GM18507 (cell line): ENCODE measurements at places on chromosomes 2 and 18.

- DNase-seq, result no peak
Observed at GRCh38 chr2:115299199-115299598, 856.8 kb downstream of the DPP10 start.

- no peak for DNase-seq
Observed at GRCh38 chr2:120016800-120017199, 3.9 kb downstream of the EPB41L5 start.

GRCh38 chr2:162295009-162295408 is 23.5 kb downstream of the IFIH1 start:
- no peak for DNase-seq

DNA sequence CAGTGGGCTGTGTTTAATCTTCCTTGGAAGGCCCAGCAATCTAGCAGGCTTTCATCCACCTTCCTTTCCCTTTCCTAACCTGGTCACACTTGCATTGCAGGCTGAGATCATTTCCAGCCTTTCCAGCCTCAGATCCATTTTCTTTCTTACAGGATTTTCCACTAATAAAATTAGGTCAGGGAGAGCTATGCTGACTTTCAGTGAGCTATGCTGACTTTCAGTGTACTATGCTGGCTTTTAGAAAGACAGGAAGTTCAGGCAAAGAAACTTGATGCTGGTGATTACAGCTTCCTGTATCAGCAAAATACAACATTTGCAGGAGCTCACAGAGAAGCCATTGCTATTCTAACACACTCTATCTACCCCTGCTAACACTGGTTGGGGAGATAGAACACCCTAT is 735.0 kb downstream of the CCDC85A start:
- no peak for DNase-seq

DNA sequence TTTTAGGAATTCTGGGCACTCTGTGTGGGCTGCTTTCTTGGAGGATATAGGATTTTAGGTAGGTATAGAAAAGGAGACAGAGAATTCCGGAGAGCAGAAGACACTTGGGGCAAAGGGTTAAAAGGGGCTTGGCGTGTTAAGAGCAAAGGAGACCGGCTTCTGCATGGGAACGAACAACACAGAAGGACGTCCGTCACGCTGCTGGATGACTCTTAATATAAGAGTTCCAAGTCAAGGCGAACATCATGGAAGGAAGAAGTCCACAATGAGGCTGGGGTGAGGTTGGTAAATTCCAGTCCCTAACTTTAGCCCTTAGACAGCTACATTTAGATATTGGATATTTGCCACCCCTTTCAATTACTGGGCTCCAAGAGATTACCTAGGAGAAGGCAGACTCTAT is 15.9 kb upstream of the SLC20A1 start:
- DNase-seq, result no peak

DNA sequence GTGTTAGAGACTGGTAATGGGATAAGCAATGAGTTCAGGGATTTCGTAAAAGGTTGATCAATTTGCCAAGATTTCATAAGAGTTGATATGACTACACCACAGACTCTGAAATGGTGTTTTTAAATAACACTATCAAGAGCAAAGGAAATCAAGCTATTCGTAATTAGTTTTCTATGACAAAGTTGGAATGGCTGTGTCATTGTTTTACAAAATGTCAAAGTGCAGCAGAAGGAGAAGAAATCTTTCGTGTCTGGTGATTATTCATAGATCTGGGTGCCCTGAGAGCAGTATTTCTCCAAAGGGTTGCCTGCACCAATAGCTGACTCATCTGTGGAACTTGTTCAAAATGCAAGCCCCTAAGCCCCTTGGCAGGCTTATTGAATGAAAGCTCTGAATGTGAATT is 70.1 kb downstream of the NABP1 start:
- no peak for DNase-seq

DNA sequence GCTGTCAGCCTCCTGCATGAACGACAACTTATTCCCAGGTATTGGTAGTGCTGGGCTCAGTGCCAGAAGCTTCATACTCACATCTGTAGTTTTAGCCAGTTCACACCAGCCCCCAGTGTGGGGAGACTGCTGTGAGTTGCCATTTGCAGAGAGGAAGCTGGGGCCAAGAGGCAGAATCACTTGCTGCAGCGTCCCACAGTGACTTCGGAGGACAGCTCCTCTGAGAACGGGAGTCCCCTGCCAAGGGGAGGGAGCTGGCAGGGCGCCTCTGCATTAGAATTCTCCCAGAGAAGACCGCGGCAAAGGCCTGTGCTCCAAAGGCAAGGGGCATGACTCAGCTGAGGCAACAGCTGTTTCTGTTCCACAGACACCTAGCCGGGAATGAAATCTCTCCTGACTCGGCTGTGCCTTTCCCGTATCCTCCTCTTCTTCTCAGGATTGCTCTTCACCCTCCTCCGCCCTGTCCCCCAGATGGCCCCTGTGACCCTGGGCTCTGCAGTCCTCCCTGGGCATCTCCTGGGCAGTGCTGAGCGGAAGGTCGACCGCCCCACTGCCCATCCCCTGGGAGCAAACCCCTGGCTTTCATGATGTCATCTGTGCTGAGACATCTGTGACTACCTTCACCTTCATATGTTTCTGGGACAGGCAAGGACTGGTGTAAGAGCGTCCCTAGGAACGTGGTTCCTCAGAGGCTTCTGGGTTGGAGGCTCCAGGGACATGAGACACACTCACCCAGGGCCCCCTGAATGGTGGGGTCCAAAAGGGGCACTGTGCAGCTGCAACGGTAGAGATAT is 18.0 kb downstream of the MAL start:
- no peak for DNase-seq

- no peak for DNase-seq
Observed at GRCh38 chr2:202164411-202164810, 74.0 kb downstream of the SUMO1 start.

GRCh38 chr2:60318544-60318943 is 234.9 kb downstream of the BCL11A start:
- DNase-seq, result no peak

GRCh38 chr2:149799013-149799705 is 211.6 kb upstream of the MMADHC start:
- no peak for DNase-seq
